ENCODE measurements at places on chromosomes 4 and X.

DNA sequence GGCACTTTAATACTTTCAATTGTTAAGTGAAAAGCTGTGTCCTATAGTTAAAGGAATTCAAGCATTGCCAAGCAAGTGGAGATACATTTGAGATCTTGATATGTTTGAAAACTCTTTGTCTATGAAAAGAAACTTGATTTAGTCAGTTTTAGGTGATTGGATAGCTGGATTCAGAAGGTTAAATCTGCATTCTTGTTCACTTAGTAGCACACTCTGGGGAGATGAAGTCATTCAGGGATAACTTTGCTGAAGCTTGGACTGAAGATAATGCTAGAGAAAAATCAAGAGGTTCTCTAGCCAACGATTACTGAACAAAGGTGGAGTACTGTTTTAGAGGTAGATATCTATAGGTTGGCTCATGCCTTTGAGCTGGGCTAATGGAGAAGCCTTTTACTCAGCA, 90.6 kb downstream of the DCAF8L2 start:
- DNase-seq: no peak

- no peak for DNase-seq
Measured at GRCh38 chrX:151019856-151020255, 36.7 kb downstream of the HMGB3 start.

DNA sequence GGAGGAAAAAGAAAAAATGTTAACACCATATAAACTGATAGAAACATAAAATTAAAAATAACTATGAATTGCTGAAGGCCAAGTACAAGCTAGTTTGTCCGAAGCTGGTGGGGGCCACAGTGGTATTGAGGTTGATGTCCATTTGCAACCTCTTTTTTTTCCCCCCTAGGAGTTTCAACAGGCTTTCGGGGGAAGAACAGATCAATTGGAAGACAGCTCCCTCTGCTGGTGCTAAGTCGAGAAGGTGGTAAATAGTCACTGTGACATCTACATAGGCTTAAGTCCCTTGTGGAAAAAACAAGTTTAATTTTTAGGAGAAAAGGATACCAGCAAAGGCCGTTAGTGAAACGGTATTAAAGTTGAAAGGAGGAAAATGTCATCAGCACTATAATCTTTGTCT, 115.7 kb upstream of the ZXDA start:
- no peak for DNase-seq

GRCh38 chrX:124679199-124679598, 332.8 kb downstream of the SH2D1A start:
- no peak for DNase-seq

DNA sequence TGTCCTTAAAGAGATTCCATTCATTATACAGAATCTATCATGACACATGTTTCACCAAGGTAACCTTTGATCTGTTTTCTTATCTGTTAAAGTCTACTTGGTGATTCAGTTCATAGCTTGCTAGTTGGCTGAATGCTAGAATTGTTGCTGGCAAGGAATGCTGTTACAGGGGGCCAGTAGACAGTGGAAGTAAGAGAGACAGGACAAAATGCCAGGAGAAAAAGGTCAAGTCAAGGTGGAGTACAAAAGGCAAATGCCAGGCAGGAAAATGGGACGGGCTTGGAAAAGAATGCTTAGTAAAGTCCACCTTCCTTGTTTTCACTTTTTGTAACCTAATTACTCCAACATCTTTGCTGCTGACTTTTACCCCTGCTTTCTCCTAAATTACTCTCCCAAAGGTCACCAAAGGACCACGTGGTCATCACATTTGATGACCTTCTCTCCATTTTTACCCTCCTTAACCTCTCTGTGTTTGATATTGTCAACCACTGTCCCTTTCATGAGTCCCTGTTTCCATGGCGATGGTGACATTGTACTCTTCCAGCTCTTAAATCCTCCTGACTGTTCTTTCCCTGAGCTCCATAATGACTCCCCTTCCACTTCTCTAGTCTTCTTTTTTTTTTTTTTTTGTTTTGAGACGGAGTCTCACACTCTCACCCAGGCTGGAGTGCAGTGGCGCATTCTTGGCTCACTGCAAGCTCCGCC, 24.5 kb upstream of the TAPT1 start:
- DNase-seq: no peak

- DNase-seq: no peak
Measured at GRCh38 chr4:112361181-112361791, 64.1 kb downstream of the ALPK1 start.

DNA sequence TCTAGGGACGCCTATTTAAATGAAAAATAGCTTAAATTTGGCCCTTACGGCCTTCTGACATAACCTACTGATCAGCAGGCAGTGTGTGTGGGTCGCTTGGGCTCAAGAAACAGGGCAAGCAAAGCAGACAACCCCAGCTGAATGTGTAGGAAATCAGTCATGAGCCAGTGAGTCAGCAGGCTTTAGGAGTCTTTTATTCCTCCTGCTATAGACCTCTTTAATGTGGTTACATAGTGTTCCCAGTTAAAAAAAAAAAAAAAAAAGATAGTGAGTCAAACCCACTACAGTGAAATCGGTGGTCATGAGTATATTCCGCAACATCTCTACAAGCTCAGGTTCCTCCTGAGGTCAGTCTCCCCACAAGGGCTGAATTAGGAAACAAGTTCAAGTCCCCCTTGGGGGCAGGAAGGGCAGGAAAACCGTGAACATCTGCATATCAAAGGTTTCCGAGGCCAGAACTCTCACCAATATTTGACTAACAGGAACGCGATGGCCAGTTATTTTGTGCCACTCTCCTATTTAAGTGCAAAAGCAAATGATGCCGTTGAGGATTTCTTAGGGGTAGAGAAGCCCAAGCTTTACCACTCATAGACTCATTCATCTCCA, 32.7 kb downstream of the ACSL1 start:
- no peak for DNase-seq

- no peak for DNase-seq
Measured at GRCh38 chr4:128660361-128661215, 148.9 kb upstream of the JADE1 start.

DNA sequence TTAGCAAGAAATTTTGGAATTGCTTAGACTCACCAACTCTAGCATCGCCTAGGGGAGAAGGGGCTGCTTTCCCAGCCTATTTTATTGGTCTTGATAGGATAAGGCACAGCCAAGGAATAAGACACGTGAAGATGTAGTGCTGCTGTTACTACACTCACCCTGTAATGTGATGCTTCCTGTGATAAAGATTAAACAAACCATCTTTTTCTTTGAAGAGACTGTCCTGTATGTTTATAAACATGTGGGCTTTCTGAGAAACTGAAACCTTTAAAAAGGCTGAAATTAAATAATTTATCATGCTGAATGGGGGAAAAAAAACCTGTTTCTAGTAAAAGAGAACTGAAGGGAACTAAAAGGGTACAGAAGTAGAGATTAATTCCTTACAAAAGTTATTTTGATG, 13.2 kb downstream of the TAPT1 start:
- no peak for DNase-seq

DNA sequence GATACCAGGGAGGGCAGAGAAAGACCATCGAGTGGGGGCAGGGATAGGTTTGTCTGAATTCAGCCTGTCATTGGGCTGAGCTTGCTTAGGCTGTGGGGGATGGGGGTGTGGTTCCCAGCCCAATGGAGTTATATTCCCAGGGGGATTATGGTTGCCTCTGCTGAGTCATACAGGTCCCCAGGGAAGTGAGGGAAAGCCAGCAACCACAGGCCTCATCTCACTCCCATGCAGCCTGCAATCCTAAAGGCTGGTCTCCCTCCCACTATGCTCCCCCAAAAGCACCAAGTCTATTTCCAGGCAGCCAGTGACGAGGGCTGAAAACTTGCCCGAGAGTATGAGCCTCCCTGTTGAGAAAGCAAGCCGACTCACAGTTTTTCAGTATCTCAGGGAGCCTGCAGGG, 39.3 kb downstream of the AFM start:
- DNase-seq: no peak

GRCh38 chr4:88097781-88098180, 60.7 kb downstream of the ABCG2 start:
- DNase-seq: no peak

DNA sequence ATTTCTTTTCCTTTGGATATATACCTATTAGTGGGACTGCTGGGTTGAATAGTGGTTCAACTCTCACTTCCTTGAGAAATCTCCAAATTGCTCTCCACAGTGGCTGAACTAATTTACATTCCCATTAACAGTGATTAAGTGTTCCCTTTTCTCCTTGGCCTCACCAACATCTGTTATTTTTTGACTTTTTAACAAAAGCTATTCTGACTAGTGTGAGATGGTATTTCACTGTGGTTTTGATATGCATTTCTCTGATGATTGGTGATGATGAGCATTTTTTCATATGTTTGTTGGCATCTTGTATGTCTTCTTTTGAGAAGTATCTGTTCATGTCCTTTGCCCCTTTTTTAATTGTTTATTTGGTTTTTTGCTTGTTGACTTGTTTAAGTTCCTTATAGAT, 413.0 kb downstream of the MAPK10 start:
- no peak for DNase-seq

Data from stimulated activated CD4-positive, alpha-beta T cell treated with anti-CD3 and anti-CD28 coated beads, Interleukin-1b, Interleukin-23, amount 100 ng/mL, for 1 hour (primary cell).